Kasumi-1 (cell line): ENCODE measurements at places on chromosomes 4 and X.

DNA sequence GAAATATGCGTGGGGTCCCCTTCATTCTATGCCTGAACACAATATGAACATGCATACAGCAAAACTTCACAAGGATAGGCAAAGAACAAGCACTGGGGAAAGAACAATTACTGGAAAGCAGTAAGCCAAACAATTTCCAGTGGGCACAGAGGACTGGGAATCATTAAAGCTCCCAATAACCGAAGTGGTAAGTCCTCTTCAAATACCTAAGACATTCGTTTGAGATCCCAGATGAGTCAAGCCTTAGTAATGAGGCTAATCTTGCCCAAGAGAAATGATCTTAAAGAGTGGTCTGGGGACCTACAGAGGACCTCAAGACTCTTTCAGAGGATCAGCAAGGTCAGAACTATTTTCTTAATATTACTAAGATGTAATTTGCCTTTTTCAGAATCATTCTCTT lies 28.6 kb downstream of the ANAPC10 start:
- no peak for DNase-seq

- peak; percentile 35 for DNase-seq
Observed at GRCh38 chrX:68433155-68433980, at the start of gene OPHN1. Gene OPHN1, minus strand, starts transcription at chrX:68433495. Its CDS starts 475 bp downstream, at chrX:68433020.

DNA sequence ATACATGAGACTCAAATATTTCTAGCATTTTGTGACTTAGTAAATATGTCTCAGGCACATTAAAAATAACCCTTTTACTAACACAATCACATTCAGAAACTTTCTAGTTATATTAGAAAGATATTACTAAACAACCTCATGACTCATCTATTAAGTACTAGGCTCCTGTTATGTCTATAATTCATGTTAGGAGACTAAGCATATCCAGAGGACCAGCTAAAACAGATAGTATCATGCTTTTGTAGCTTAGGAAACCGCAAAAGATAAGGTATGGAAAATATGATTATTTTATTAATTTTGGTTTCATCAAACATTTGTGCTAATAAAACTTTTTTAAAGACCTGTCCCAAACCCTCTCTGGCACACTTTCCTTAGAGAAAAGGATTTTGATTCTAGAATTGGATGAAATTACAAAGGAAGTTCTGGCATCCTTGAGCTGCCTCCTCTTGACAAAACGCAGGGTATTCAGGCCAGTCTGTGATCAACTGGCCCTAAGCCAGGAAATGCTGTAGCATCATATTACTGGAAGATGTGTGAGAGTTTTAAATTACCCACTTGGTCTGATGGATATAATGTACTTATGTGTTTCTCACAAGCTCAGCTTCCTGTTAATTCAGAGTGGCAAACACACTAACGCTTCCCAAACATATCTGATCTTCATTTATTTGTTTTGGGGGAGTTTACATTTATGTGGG lies 60.4 kb downstream of the NRK start:
- DNase-seq = no peak

DNA sequence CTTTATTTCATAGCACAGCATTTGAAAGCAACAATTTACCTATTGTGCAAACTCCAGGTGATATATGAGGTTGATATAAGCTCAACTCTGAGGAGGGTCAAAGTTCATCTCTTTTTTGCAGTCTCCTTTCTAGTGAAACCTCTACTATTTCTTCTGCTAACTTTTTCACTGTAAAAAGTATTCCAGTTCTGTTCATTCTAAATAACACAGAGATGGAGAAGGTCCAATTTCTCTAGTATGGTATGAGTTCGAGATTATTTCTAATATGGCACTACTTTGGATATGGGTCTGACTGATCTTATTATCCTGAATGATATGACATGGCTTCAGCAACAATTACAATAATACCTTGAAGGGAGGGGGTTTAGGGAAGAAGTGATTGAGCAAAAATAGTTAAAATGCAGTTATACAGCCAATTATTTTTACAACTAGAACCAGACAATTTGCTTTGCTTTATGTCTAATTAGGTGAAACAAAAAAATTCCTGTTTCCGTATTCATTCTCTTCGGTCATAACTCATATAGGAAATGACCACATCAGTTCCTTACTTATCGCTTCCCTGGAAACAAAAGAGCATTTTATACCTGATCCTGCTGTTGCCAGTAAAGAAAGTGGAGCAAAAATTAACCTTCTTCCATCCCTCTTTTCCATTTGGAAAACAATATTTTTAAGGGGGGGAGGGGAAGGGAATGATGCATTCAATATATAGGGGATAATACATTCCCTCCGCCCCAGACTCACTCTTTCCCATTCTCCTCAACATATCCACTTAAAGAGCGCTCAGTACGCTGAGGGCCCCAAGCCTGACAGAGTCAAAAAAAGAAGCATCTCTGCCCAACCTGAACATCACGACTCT lies 1.0 kb downstream of the TBC1D9 start:
- DNase-seq = no peak

DNA sequence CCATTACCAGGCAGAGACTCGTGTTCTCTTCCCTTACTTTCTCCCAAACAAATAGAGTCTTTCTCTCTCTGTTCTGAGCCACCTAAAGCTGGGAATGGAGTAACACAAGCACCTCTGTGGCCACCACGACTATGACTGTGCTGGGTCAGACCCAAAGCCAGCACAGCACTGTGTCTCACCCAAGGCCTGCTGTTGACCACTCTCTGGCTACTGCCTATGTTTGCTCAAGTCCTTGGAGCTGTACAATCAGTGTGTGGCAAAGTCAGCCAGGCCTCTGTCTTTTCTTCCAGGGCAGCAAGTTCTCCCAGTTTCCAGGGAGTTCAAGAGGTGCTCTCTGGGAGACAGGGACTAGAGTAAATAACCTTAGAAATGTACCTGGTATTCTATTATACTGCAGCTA lies 239.4 kb downstream of the FAM47A start:
- DNase-seq = no peak

- DNase-seq = no peak
Observed at GRCh38 chr4:151355155-151355554, 29.8 kb upstream of the SH3D19 start.

DNA sequence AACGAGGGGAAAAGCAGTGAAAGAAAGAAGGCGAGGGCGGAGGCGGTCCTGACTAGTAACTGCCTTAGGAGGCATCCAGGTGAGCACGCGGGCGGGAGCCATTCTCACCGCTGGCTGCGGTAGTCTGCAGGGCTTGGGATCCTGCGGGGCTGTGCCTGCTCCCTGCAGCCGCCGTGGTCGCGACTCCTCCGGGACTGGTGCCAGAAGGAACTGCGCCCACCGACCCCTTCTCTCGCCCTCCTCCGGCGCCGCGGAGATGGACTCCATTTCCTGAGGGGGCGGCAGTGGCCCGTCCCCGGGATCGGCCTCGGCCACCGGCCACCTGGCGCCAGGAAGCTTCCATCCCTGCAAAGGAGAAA lies 543 bp downstream of the NFXL1 start:
- DNase-seq = no peak

DNA sequence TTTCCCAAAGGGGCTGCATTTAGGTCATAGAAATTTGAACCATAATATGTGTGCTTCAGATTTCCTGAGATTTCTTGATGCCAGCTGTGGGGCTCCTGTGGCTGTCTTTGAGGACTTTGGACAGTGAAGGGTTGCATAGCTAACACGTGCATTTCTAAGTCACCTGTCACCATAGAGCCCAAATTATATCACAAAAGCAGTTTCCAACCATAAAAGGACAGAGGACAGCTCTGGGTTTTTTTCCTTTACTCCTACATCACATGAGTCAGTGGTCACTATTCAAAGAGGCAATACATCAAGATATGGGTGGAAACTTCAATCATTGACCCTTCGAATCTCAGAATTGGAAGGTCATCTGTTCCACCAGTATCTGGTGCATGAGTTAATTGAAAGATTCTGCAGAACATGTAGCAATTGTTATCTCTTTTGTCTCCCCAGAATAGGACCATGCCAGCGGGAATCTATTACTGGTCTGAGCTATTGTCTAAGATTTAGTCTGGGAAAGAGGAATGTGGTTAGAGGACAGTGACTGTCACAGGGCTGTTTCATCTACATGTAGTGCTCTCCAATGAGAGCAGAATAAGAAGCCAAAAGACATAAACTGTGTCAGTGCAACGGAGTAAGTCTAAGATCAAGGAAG lies 133.5 kb downstream of the AASDH start:
- no peak for DNase-seq

DNA sequence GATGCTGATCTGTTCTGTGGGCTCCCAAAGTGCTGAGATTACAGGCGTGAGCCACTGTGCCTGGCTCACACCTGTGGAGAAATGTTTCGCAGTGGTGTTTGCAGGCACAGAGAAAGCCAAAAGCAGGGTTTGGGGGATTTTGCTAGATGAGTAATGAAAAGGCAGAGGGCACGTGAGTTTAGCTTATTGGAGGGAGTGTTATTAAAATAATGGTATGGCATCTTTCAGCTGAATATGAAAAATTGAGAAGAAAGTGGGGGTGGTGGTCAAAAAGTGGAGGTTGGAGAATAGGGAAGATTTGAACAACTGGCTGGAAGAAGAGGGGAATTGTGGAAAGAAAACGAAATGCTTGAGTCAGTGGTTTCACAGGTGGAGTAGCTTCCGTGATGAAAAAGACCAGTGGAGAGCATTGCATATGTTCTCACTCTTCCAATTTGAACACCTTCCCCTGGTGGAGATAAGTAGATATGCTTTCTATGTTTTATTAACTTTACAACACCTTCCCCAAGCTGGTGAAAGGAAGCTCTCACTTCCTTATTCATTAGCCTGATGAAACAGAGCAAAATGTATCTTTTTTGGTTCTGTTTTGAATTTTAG lies 1.1 kb upstream of the CHST7 start:
- peak; percentile 37 for DNase-seq

- DNase-seq = no peak
Observed at GRCh38 chr4:7017446-7018048, 25.6 kb upstream of the TADA2B start.

- DNase-seq = peak; percentile 91
Observed at GRCh38 chrX:78653118-78653822, 5.9 kb downstream of the RTL3 start.

DNA sequence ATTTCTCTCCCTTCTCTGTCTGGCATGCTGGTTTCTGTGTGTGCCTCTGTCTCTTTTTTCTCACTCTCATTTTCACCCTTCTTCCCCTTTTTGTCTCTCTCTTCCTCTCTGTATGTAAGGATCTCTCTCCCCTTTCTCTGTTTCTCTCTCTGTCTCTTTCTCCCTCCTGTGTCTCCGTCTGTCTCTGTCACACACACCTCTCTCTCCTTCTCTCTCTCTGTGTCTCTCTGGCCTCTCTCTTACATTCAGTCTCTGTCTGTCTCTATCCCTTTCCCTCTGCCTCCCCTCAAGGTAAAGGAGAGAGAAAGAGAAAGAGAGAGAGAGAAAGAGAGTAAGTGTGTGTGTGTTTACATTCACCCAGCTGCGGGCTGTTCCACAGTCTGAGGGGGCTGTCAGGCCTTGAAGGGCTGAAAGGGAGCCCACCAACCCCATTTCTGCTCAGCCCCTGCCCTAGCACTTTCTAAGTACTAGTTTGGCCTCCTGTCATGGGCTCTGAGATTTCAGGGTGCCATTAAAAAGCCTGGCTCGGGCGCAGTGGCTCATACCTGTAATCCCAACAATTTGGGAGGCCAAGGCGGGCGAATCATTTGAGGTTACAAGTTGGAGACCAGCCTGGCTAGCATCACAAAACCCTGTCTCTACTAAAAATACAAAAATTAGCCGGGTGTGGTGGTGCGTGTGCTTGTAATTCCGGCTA lies 9.6 kb upstream of the TSPYL2 start:
- DNase-seq = peak; percentile 4

DNA sequence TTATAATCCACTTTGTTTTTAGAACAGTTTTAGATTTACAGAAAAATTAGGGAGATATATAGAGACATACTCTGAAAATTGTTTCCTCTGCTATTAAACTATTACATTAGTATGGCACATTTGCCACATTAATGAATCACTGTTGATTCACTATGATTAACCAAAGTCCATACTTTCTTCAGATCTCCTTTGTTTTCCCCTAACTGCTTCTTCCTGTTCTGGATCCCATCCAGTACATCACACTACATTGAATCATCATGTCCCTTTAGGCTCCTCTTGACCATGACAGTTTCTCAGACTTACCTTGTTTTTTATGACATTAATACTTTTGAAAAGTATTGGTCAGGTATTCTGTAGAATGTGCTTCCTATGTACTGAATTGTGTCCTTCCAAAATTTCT lies 109.2 kb upstream of the EDNRA start:
- DNase-seq = no peak

DNA sequence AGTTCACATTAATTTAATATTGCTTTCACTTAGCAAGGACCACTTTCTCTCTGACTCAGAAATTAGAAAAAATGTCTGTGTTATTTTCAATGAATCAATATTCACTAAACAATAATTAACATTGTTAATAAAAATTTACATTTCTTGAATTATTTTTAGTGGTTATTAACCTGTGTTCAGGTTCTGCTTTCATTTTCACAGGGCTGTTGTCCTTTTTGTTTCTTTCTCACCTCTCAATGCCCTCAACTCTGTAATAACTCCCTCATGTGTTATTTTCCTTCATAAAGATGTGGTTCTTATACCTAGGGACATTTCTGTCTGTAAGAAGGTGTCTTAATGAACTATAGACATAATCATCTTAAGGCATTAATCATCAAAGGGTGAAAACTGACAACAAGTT lies 43.1 kb upstream of the PRR27 start:
- DNase-seq = no peak

GRCh38 chr4:61812171-61812570 lies 612.0 kb downstream of the ADGRL3 start:
- no peak for DNase-seq

DNA sequence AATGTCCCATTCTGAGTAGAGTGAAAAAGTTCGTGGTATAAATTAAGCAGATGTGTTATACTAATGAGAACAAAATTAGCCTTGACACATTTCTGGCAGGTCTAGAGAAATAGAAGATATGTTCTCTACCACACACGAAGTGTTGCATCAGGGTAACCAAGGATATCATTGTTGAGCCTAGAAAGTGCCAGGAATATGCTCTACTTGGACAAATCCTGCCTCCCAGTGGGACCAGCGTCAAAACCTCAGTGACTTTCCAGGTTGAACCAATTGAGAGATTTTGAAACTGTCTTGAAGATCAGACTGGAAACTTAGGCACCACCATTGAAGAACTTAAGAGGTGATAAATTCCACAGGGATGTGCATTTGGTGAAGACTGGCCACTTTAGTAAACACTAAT lies 115.9 kb downstream of the HPGD start:
- no peak for DNase-seq

GRCh38 chr4:159014859-159015258 lies 88.0 kb upstream of the RAPGEF2 start:
- DNase-seq = no peak

DNA sequence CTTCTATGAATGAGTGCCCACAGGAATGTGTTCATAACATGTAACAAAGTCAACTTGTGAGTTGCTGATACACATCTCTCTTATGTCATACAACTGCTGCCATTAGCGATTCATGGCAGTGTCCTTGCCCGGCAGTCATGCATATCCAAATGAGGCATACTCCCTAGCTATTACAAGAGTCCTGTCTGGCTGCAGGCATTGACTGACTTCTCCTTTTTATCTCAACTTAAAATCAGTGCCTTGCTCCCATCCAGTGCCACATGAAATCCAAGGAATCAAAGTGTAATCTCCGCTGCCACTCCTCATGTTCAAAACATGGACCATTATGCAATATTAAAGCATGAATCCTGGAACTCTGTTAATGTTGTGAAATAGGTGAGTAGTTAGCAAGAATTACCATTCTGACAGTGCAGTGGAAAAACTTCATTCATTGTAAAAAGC lies 348.9 kb upstream of the FTHL17 start:
- no peak for DNase-seq
